Left renal pelvis (tissue), 4 donors: ENCODE measurements at places on chromosomes 5 and 9. TPM values are rescaled to one million over a fixed set of nuclear protein-coding genes. Genes with fewer than 3 reads are reported as not detected.

GRCh38 chr9:120735415-120736126 lies 21.3 kb upstream of the MEGF9 start:
- DNase-seq = no peak

- peak; percentile 63 for DNase-seq
Observed at GRCh38 chr9:14908295-14909180, 1.7 kb downstream of the FREM1 start.

- DNase-seq = no peak
Observed at GRCh38 chr9:99647604-99648003, 174.1 kb upstream of the NR4A3 start.

GRCh38 chr9:68941780-68942459 lies 72.0 kb downstream of the PRKACG start:
- DNase-seq = no peak

DNA sequence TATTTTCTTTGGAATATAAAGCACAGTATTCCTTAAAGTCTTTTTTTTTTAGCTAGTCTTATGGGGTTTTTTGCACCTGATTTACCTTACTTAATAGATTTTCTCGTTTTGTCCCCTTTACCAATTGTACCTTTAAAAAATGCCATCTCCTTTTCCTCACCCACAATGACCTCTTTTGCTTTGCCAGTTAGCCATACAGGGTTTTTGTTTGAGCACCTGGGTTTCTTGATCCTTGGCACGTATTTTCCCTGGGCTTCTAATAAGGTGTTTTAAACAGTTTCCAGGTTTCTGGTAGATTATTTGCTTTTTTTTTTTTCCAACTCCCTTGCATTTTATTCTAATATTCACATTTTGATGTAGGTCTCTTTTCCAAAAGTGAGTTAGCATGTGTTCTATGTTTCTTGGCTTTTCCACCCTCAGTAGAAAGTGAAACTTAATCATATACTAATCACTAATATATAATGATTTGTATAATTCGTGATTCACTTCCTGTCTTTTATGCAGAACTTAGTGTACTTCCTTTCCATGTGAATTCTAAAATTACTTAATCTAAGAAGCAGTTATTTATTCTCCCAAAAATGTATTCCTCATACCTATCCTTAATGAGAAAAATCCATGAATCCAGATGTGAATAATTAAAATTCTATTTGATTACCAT lies 673.9 kb upstream of the RGMB start:
- DNase-seq = no peak

DNA sequence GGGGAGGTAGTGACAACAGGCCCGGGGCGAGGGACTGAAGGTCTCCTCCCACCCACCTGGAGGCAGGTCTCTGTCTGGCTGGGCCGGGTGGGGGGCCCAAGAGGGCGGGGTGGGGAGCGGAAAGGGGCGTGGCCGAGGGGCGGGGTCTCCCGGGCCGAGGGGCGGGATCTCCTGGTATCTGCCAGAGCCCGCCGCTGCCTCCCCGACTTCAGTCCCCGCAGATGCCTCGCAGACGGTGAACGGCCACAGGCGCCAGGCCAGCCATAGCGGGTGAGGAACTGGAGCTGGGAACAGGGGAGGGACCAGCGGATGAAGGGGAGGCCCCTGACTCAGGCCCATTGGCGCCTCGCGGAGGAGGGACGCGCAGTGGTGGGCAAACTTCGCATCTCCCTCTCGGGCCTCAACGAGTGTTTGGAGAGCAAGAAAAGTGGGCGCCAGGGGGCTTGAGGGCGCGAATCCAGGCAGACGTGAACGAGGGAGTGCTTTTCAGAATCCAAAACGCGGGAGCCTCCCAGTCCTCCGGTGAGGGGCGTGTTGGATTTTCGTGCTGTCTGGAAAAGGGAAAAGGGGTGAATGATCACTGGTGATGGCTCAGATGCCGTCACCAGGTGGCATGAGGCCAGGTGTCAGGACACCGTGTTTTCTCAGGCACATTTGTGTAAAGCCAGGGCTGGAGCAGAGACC lies at the start of gene ADGRD2:
Gene ADGRD2 (plus strand): TSS at position 211 of the 684 bp plus-strand sequence. CDS start 1,216 bp downstream, outside the sequence.
- DNase-seq = peak; percentile 21

MAP3K1 gene
- polyA plus RNA-seq = 27.7 TPM

COL27A1 gene
- polyA plus RNA-seq = 31.8 TPM
